M059J (cell line): ENCODE measurements at places on chromosomes 2 and 18. TPM values are rescaled to one million over a fixed set of nuclear protein-coding genes. Genes with fewer than 3 reads are reported as not detected.

DNA sequence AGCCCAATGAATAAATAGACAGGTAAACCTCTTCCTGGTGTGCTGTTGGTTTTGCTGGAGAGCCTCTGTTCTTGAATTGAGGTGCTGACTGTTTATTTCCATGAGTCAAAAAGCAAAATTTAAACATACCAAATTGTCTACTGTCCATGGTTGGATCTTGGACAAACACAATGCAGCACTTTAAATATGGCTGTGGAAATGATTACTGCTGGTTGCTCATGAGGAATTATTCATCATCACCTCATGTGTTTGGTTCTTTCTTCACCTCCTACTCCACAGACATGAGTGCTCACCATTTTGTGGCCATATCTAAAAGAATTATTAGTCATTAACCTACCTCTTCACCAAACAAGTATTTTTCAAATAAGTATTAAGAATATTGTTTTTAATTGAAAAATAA lies 85.3 kb upstream of the GALNT5 start:
- DNase-seq, result peak; percentile 22

The NXPH2 gene
- total RNA-seq, result not detected in 2 replicates

- DNase-seq, result peak; percentile 73
Observed at GRCh38 chr18:56532176-56532840, 106.1 kb downstream of the TXNL1 start.

The POTEE gene
- 0.05 TPM in 1 of 2 replicates, not detected in the other for total RNA-seq

The TRABD2A gene
- total RNA-seq, result 0.81 and 3.7 TPM in 2 replicates

DNA sequence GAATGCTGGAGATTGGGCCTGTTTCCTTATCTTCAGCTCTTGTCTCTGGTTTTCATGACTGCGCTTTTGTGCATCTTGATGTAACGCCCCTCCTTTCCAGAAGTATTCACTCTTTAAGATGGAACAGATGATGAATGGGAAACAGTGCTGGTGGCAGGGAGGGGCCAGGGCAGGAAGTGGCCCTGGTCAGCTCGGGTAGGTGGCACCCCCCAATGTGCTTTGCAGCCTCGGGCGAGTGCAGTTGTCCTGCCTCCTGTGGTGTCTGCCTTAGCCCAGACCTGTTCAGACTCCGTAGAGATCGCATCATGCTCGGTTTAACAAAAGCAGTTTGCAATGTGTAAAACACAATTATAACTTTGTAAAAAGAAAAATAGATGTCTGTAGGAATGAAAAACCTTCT lies 17.0 kb upstream of the MGAT4A start:
- no peak for DNase-seq

DNA sequence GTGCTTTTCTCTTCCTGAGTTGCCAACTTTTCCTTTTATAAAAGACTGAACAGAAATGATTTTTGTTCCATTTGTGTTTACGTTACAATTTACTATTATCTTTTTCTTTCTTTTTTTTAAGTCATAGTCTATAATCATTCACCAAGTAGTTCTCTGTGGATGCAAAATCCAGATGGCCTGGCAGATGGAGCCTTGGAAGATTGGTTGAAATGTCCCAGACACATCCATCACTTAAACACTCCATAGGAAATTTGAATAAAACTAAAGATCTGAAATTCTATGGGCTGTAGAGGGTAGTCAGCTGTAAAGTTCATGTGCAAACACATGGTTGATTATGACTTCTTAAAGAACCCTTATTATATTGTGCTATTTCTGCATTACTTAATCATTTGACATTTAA lies 164.8 kb upstream of the DOCK10 start:
- DNase-seq, result no peak

DNA sequence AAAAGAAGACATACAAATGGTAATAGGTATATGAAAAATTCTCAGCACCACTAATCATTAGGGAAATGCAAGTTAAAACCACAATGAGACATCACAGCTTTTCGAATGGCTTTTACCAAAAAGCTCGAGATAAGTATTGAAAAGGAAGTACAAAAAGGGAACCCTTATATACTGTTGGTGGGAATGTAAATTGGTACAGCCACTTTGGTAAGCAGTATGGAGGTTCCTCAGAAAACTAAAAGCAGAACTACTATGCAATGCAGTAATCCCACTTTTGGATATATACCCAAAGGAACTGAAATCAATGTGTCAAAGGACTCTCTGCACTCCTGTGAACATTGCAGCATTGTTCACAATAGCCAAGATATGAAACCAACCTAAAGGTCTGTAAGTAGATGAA lies 107.5 kb upstream of the SPATS2L start:
- no peak for DNase-seq

DNA sequence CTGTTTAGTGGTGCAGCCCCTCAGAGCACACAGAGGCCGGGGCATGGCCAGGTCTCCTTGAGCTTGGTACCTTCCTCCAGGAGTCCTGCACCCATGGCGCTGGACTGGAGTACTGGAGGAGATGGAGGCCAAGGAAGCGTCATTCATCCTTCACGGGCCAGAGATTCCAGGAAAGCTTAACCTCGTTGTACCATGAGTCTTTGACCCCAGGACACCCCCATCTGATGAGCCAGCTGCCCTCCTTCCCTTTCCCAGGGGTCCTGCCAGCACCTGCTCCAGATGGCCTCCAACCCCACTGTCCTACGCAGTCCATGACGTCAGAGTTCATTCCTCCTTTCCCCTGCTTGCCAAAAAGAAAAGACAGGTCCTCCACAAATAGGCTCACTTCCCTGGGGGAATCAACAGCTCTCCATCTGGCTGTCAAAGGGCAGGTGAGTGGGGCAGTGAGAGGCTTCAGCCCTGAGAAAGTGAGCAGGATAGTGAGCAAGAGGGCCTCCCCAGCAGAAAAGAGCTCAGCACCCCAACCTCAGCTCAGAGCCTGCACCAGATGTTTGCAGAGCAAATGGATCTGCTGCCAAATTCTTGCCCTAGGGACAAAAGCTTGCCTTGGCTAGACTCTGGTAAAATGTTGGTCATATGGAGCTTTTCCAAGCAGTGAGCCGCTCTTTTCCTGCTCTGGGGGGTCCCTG lies 4.5 kb upstream of the NPPC start:
- DNase-seq, result no peak

The NOP58 gene
- total RNA-seq, result 57.0 and 90.4 TPM in 2 replicates

GRCh38 chr2:2764001-2764355 lies 432.9 kb upstream of the MYT1L start:
- DNase-seq, result no peak

DNA sequence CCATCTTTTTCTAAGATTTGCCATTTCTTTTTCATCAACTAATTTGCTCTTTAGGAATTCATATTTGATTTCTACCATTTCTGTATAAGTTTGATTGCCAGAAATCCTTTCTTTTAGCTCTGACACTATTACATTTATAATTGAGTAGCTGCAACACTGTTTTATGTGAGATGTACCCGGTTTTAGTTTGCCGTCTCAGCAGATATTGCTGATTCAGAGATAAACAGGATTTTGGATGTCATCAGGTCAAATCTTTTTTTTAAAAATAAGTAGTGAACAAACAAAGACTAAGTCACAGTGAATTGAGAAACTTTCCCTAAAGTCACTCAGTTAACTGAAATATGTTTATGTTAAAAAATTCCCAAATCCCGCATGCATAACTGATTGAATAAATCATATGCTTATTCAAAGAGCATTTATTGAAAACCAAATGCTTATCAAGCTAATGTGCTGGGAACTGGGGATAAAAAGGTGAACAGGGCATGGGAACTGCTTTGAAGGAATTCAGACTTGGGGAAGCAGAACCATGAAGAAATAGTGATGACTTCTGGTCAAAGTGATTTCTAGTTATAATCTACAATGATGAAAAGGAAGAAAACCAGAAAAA lies 19.5 kb upstream of the CCDC102B start:
- peak; percentile 13 for DNase-seq

DNA sequence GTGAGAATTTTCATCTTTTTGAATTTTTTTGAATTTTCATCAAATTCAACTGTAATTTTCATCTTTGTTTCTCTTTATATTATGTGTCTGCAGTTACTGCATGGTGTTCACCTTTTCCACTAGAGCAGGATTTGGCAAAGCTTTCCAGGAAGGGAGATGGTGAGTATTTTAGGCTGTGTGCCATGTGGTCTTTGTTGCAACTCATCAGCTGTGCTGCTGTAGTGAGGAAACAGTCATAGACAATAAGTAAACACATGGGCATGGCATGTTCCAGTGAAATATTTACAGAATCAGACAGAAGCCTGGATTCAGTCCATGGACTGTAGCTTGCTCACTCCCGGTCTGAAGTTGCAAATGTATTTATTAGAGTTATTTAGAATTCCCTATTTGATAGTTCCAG lies 120.4 kb downstream of the DCDC2C start:
- no peak for DNase-seq
